Activated naive CD4-positive, alpha-beta T cell (primary cell): ENCODE measurements at places on chromosomes 1 and 21.

DNA sequence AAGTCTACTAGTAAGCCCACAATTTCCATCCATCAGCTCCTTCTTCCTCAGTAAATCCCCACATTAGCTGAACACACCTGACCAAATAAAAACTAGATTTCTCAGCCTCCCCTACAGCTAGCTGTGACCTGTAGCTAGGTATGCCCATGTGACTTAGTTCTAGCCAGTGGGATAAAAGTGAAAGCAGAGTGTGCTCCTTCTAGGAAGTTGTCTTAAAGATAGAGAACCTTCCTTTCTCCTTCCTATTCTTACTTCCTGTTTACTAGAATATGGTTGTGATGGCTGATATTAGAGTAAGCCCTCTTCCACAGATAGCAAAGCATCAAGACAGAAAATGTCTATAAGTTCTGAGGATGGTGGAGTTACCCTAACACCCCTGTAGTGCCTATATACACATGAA is 67.0 kb downstream of the PIK3R3 start:
- no peak for DNase-seq

DNA sequence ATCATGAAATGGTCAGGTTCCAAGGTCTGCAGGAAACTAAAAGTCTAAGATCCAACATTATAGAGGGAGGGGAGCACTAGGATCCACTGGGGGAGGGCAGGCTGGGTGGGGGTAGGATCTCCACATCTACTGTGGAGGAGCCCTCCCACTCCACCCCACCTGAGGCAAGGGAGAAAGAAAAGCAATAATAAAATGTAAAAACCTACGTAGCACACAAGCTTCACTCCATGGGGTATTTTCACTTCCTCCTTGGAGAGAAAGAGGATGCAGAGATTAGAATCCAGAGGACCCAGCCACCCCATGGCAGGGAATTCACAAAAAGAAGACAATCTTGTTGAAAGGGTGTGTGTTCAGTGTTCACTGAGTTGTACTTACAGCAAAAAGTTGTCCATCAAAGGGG is 14.4 kb downstream of the SPOCD1 start:
- DNase-seq, result no peak

GRCh38 chr21:14356746-14357145 is 26.2 kb downstream of the HSPA13 start:
- DNase-seq, result no peak

DNA sequence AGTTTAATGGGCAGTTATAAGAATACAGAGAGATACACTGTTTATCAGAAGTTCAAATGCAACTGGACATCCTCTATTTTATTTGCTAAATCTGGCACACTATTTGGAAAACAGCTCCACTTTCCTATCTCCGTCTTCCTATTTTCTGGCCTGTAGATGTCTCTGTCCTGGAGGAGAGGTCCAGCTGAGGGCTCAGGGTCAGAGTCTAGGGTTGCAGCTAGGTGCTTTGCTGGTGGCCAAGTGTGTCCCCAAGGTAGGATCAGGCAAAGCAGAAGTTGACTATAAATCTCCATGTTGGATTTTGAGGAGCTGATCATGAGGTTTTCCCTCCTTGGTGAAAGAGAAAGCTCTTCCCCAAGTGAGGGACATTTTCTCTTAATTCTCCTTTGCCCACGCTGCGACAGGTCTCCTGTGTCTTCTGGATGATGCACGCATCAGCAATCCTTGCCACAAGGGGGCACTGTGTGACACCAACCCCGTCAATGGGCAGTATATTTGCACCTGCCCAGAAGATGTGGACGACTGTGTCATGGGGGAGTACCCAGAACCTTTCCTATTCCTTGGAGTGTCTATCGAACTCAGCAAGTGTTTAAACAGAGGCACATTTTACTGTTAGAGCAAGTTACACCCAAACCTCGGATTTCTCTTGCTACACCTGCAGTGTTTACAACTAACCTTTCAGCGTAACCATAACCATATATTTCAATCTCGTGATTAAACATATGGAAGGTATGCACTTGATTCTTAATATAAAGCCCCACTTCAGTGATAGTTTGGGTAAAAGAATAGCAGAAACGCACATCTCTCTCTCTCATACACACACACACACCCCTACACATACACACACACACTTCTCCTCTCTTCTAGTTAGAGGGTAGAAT is 10.2 kb downstream of the ADAM30 start:
- peak; percentile 1 for DNase-seq
